ENCODE measurements at places on chromosomes 2 and 18. TPM values are rescaled to one million over a fixed set of nuclear protein-coding genes. Genes with fewer than 3 reads are reported as not detected.

GRCh38 chr2:65554765-65555591, 122.6 kb upstream of the SPRED2 start:
- H3K36me3 ChIP-seq = no peaks in the 10 kb centered on the region
- peaks cover 4% of the 10 kb centered on the region for H3K4me1 ChIP-seq
- H3K4me3 ChIP-seq = no peak overlapping the region
- no peak for DNase-seq
- no peak overlapping the region for H3K27ac ChIP-seq

DNA sequence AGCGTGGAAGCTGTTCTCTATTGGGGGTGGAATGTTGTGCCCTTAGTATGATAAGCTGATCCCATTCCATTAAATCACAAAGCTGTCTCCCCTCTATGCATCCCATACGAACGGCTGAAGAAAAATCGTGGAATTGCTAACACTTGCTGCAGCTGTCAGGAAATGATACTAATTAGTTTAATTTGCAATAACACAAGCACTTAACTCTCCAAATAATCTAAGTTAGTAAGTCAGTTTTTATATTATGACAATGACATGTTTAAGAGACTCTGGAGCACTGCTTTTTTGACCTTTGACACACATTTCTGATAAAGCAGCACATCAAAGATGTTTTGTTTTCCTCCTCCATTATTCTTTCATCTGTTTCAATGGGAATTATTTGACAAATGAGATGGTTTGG, 123.7 kb upstream of the SATB2 start:
- no peaks in the 10 kb centered on the region for H3K36me3 ChIP-seq
- H3K27ac ChIP-seq = no peak overlapping the region
- H3K4me3 ChIP-seq = peak overlapping the region; percentile 23
- H3K4me1 ChIP-seq = no peaks in the 10 kb centered on the region

DNA sequence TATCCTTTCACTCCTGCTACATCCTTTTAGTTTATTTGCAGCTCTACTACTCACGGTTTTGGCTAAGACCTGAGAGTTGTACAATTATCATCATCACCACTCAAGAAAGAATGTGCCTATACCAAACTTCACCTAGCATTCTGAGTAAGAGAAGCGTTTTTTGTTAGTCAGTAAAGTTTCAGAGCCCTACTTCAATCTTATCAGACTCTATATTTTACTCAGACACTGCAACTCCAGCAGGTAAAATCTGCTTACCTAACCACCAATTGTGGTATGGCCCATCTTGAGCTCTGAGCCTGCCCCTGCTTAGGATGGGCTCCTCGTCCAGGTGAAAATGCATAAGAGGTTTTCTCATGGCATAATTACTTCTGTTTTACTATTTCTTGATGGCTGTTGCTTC, 37.1 kb downstream of the ICOS start:
- H3K36me3 ChIP-seq = no peaks in the 10 kb centered on the region
- no peak for DNase-seq
- H3K4me3 ChIP-seq = no peak overlapping the region
- peaks cover 4% of the 10 kb centered on the region for H3K4me1 ChIP-seq
- H3K27ac ChIP-seq = no peak overlapping the region
- H3K27me3 ChIP-seq = no peaks in the 10 kb centered on the region

- peaks cover 4% of the 10 kb centered on the region for H3K4me1 ChIP-seq
- H3K27me3 ChIP-seq = no peaks in the 10 kb centered on the region
- DNase-seq = no peak
- H3K27ac ChIP-seq = peak overlapping the region; percentile 19
These were observed 102.9 kb upstream of the HAAO start for GRCh38 chr2:42895134-42895790.

DNA sequence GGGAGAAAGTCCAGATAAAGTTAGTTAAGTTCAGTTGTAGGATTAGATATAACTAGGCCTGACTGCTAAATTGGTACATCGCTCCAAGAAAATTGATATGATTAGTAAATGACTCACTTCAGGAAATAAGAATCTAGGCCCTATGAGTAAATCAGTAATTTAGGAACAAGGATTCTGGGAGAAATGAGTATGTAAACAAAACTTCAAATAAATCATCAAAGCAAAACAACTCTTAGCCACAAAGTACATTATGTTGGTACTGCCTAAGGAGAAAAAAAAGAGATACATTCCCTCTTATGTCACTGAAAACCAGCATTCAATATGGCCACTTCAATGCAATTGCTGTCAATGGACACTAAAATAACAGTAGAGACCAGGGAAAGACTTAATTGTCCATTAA, 529.1 kb downstream of the ZNF804A start:
- no peak for DNase-seq
- no peaks in the 10 kb centered on the region for H3K4me1 ChIP-seq
- no peak overlapping the region for H3K27ac ChIP-seq
- no peaks in the 10 kb centered on the region for H3K27me3 ChIP-seq
- no peak overlapping the region for H3K4me3 ChIP-seq

DNA sequence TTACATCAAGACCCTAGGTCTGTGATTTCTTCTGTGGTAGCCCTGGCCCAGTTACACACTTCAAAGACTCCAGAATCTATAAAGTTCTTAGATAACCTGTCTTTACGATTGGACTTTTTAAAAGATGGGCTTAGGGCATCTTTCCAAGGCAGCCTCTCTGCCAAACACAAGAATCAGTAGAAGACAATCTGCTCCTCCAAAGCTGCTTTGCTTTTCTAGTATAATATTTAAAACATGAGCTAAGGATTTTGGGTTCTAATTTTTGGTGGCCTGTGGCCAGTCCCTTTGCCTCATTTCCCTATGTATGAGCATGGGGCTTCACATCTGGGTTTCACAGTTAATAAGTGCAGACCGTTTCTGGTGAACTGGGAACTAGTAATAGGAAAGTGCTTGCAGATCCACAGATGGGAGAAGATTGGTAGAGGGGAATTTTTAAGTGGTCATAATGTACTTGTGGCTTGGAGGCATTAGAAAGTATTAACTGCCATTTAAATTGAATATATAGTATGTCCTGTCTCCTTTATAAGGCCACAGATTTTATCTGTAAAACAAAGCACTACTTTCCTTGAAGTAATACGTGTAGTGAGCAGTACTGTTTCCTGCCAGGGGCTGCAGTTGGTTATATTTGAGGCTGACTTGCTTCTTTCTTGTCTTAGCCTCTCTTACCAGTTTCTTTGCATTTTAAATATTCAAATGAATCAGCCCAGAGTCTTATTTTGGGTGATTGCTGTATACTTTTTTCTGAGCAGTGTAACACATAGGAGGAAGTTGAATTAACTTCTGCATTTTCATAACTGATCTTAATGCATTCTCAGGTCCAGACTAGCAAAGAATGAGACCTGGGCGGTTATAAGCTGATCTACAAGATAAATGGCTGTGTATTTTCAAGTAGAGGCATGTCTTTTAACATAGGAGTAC, 1.5 kb downstream of the ARPC2 start:
- H3K27ac ChIP-seq = peak overlapping the region; percentile 98
- H3K27me3 ChIP-seq = no peaks in the 10 kb centered on the region
- peaks cover 8% of the 10 kb centered on the region for H3K36me3 ChIP-seq
- peak overlapping the region; percentile 96 for H3K4me3 ChIP-seq
- H3K4me1 ChIP-seq = peaks cover 19% of the 10 kb centered on the region

GRCh38 chr2:181552808-181553207, 95.6 kb downstream of the ITGA4 start:
- H3K27ac ChIP-seq = no peak overlapping the region
- no peaks in the 10 kb centered on the region for H3K4me1 ChIP-seq
- no peak for DNase-seq
- no peaks in the 10 kb centered on the region for H3K27me3 ChIP-seq
- H3K4me3 ChIP-seq = no peak overlapping the region
- H3K36me3 ChIP-seq = no peaks in the 10 kb centered on the region

DNA sequence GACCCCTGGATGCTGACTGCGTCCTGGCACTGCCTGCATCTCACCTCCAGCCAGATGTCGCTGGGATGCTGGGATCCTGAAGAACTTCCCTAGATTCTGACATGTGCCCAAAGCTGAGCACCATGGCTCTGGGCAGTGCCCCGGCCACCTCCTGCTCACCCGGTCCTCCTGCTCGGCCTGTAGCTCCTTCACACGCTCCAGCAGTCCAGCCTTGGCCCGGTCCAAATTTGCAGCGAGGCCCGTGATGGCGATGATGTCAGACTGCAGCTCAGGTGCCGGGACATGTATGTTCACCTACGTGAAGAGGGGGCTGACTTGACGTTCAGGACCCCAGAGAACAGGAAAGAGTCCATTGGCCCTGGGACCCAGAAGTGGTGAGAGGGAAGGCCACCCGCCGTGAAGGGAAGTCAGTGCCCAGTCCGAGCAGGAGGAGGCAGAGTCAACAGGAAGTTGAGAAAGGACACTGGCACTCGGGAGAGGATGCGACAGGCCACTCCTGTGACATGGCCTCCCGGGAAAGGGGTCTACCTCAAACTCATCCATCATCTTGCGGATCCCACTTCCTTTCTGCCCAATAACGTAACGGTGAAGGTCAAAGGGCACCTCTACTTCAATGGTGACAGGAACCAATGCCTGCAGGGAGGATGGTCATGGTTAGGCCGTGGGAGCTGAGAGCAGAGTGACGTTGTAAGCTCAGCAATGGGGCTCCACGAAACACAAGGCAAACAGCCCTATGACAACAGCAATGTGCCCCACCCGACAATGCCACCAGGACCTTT, 46.7 kb downstream of the ANO7 start:
- DNase-seq = no peak
- H3K4me3 ChIP-seq = no peak overlapping the region
- no peaks in the 10 kb centered on the region for H3K27me3 ChIP-seq
- no peaks in the 10 kb centered on the region for H3K4me1 ChIP-seq
- H3K27ac ChIP-seq = no peak overlapping the region
- H3K36me3 ChIP-seq = peaks cover 98% of the 10 kb centered on the region

GRCh38 chr18:2656237-2656980, 883 bp downstream of the SMCHD1 start:
- no peaks in the 10 kb centered on the region for H3K36me3 ChIP-seq
- no peaks in the 10 kb centered on the region for H3K27me3 ChIP-seq

- no peaks in the 10 kb centered on the region for H3K27me3 ChIP-seq
- H3K4me1 ChIP-seq = no peaks in the 10 kb centered on the region
- no peak for DNase-seq
These were observed 460.5 kb downstream of the ERBB4 start for GRCh38 chr2:212078103-212078502.

The SMAD2 gene
- 14.0 TPM for total RNA-seq

The LIMS2 gene
- total RNA-seq = 169 TPM

The LIMS4 gene
- total RNA-seq = 21.2 TPM

The DES gene
- 182 TPM for total RNA-seq

The CFC1 gene
- not detected for total RNA-seq

The RAX gene
- total RNA-seq = not detected

The ANO7 gene
- total RNA-seq = 0.43 TPM

All from ascending aorta (tissue), 2 donors.